ENCODE measurements at places on chromosomes 4 and X. TPM values are rescaled to one million over a fixed set of nuclear protein-coding genes. Genes with fewer than 3 reads are reported as not detected.

NPNT gene
- total RNA-seq, result 0.28 TPM

GABRQ gene
- 0.15 TPM for total RNA-seq

CLTRN gene
- total RNA-seq, result 0.96 TPM

SSX4 gene
- not detected for total RNA-seq

PPP1R2C gene
- not detected for total RNA-seq

POU3F4 gene
- not detected for total RNA-seq

All from A549 treated with AZD2906 at 1 μM for 4 hours (cell line).